ENCODE measurements at places on chromosomes 6 and 20.

DNA sequence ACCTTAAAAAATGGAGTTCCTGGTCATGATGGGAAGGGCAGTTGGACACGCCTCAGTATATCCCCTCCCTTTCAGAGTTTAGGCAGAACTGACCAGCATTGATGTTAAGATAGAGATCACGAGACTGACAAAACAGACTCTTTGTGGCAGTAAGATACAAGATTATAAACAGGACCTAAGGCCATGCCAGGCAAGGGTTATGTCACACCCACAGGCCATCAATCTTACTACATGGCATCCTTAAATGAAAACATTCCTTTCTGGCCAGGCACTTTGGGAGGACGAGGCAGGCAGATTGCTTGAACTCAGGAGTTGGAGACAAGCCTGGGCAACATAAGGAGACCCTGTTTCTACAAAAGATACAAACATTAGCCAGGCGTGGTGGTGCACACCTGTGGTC is 129.3 kb upstream of the MLN start:
- DNase-seq, result no peak

- no peak for DNase-seq
Measured at GRCh38 chr6:149186873-149187272, 130.6 kb upstream of the TAB2 start.

- peak; percentile 62 for DNase-seq
Measured at GRCh38 chr6:45677381-45678284, 299.9 kb upstream of the SUPT3H start.

DNA sequence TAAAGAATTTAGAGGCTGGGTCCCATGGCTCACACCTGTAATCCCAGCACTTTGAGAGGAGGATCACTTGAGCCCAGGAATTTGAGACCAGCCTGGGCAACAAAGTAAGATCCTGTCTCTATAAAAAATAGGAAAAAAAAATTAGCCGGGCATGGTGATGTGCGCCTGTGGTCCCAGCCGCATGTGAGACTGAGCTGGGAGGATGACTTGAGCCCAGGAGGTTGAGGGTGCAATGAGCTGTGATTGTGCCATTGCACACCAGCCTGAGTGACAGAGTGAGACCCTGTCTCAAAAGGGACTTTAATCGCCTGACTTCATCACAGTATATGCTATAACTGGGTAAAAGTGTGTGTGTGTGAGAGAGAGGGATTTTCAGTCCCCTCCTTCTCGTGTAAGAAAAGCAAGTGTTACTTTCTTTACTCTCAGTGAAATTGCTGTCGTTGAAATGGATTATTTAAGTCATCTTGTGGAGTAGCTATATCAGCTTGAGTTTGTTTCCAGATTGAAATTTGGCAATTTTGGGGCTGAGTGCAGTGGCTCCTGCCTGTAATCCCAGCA is 7.5 kb downstream of the NCOA3 start:
- DNase-seq, result no peak
